Uterus (tissue), 4 donors: ENCODE measurements at places on chromosomes 12 and 14.
A peak's percentile ranks its signal among the peaks of the same experiment; 100 is the strongest.

DNA sequence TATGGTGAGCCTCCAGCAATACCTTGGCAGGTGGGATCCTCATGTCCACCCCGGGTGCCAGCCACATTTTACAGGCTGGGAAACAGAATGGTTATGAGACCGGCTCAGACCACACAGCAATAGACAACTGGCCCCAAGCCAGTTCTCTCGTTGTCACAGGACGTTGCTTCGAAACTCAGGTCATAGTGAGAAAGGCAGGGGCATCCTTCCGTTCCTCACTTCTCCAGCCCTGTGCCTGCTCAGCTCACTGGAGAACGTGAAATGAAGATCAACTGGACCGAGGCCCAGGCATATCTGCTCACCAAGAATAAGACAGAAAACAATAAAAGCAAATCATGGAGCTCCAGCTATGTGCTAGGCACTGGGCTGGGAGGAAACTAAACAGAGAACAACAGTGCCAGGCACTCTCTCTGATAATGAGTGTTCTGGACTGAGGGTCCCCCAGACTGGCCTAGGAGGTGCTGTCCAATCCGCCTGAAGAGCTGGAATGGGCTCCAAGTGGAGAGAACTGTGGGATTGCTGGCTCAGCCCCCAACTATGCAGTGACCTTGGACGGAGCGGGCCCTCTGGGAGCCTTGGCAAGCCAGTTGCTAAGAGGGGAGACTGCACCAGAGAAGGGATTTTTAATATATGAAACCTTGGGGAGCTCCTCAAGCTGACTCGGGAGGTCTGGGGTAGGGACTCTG is 18.8 kb upstream of the FAIM2 start:
- DNase-seq = no peak

DNA sequence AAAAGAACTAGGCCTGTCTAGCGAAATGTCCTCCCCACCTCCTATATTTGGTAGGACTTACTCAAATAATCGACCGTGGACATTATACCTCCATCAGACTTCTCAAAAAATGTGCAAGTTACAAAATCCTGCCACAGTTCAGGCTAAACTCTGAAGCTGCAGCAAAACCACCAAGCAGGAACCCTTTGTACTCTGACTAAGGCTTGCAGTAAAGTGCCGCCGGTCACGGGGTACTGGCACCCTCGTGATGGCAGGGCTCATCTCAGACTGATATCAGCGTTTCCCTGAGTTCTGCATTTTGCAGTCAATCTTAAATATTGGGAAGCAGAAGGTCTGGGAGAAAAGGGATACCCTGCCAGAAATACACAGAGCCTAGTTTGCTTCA is 17.1 kb downstream of the SLC11A2 start:
- no peak for DNase-seq

GRCh38 chr12:32049956-32050355 is 56.7 kb upstream of the BICD1 start:
- no peak for DNase-seq

DNA sequence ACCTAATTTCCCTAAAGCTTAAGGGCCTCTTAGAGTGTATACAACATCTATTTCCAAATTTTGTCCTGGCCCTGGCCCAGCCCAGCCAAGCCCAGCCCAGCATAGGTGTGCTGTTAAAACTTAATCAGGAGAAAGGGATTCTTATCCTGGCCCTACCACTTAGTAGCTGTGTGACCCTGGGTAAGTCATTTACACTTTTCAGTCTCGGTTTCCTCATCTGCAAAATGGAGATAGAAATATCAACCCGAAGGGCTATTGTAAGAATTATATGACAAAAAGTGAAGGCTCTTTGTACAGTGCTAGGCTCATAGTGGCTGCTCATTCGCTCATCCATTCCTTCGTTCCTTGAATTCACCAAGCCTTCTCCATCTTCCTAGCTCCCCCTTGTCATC is 442 bp downstream of the ERG28 start:
- DNase-seq = no peak

GRCh38 chr14:79842270-79842669 is 369.0 kb downstream of the DIO2 start:
- DNase-seq = peak; percentile 52

DNA sequence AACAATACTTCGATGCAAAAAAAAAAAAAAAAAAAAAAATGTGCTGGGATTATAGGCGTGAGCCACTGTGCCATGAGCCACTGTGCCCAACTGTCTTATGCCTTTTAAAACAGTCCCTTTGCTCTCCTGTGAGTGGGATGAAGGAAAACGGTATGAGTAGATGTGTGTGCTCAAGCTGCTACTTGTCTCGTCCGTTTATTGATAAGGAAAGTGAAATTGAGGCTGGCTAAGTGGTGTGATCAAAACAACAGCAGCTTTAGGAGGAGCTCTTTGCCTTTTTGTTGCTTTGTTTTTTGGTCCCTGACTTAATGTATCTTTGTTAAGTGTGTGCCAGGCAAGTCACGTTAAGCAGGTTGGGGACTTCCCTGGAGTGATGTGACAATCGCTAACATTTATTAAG is 275.9 kb downstream of the TMEM132C start:
- DNase-seq = no peak

DNA sequence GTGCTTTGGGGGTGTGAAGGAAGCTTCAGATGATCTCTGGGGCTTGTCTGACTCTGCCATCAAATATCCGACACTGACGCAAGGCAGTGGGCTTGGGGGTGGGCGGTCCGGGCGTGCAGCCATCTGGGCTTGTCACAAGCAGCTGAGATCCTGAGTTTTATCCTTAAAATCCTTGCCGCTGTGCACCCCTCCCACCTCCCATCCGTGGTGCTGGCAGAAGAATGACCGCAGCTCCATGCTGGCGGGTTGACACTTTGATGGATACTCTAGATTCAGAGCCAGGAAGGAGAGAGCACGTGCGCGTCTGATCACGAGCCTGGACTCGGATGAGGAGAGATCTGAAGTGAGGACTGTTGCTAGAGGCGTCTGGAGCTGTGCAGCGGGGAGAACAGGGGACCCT is 3.0 kb downstream of the ZFYVE21 start:
- DNase-seq = peak; percentile 74
